Neural crest cell (in vitro differentiated cells): ENCODE measurements at places on chromosomes 12 and 14.

DNA sequence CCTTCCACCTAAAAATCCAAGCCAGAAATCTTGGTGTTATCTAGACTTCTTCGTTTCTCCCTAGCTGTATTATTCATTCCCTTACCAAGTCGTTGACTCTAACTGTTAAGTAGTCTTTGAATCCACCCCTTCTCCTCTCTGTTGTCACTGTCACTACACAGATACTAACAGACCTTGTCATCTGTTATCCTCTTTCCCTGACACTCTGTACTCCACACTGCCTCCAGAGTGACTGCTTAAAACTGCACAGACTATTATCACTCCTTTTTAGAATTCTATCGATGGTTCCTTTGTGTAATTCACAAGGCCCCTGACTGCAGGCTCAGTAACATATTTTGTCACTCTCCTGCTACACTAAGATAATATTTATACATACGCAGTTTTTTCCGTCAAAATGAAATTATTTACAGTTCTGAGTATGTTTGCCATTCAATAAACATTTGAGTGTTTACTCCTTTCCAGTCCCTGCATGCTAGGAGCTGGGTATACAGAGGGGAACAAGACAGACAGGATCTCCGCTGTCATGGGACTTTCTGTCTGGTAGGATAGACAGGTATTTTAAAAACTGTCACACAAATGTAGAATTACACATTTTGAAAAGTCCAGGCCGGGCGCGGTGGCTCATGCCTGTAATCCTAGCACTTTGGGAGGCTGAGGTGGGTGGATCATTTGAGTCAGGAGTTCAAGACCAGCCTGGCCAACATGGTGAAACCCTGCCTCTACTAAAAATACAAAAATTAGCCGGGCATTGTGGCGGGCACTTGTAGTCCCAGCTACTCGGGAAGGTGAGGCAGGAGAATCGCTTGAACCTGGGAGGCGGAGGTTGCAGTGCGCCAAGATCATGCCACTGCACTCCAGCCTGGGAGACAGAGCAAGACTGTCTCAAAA is 3.8 kb downstream of the MARS1 start:
- no peak for DNase-seq

- DNase-seq, result peak; percentile 3
Measured at GRCh38 chr12:27158297-27158696, 75.9 kb upstream of the C12orf71 start.

GRCh38 chr12:126762150-126762549 is 1504.8 kb upstream of the TMEM132C start:
- DNase-seq, result no peak

DNA sequence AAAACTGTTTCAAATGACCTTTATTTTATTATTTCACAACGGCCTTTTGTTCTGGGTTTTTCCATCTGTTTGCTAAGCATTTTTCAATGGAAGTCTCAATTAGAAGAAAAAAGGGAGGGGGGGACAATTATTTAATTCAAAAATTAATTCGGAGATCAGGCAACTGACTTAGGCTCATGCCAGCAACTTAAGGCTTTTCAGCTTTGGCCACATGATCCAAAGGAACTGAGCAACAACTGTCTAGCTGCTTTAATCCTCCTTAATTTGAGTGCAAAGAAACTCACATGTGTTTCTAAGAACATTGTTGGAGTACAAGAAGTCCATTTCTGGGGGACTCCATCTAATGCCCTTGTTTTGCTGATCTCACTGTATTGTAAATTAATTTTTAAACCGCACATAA is 188.0 kb downstream of the EXOC5 start:
- no peak for DNase-seq

- no peak for DNase-seq
Measured at GRCh38 chr12:5295151-5295550, 136.8 kb upstream of the NTF3 start.

- DNase-seq, result no peak
Measured at GRCh38 chr14:106343626-106344025, 817.2 kb downstream of the TMEM121 start.

DNA sequence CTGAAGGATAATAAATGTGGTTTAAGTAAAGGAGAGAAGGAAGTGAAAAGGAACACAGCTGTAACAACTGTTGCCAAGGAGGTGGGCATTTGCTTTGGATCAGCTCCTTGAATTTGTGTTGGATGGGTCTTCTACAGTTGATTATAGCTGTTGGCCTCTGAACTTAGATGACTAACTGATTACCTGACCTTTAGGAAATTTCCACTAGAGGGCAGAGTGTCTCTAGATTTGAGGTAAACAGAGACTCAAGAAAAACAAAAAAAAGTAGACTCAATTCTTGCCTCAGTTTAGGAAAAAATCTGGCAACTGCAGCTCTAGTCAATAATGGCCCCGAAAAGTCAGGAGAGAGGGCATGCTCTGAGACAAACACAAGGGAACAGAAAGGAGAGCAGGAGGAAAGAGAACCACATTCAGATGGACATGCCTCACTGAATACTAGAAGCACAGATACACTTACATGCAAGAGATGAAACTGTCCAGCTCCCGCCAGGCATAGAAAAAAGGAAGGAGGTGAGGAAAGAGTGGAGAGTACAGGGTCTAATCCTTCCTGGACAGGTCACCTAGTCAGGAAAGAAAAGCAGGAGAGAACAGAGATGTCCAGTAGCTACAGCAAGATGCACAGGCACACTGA is 20.6 kb downstream of the COX14 start:
- DNase-seq, result no peak

DNA sequence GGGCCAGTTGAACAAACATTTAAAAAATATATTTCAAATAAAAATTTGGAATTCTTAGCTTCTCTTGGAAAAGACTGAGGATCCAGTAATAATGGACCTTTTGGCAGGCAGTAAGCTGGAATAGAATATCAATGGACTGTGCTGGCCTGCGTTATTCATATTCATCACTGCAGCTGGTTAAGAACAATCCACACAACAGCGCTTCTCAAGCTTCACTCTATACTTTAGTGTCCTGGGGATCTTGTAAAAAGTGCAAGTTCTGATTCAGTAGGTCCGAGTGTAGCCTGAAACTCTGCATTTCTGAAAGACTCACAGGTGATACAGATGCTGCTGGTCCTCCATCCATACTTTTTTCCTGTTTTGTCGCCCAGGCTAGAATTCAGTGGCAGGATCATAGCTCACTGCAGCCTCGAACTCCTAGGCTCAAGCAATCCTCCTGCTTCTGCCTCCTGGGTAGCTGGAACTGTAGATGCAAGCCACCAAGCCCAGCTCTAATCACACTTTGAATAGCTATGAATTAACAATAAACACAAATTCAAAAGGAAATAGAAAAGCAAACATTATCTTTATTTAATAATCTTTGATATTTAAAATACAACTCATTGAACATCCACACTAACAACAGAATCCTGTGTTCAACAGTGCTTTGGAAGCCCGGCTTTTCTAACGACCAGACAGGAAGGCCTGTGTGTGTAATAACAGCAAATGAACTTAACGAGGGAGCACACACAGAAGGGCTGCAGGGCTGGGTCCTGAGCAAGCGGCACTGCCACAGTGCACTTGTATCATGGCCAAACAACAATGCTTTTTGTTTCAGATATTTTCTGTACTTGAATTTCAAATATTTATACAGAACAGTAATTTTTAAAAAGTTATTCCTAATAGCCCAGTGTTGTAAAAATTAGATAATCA is 18.4 kb upstream of the TRIP11 start:
- no peak for DNase-seq
